H1 (cell line): ENCODE measurements at places on chromosomes 16 and 17. TPM values are rescaled to one million over a fixed set of nuclear protein-coding genes. Genes with fewer than 3 reads are reported as not detected.

- no peaks in the 10 kb centered on the region; the same call in 1 of the 2 replicates for H3K36me3 ChIP-seq
- DNase-seq, result peak; percentile 70
Measured at GRCh38 chr17:57106107-57106835, 21.2 kb downstream of the AKAP1 start.

DNA sequence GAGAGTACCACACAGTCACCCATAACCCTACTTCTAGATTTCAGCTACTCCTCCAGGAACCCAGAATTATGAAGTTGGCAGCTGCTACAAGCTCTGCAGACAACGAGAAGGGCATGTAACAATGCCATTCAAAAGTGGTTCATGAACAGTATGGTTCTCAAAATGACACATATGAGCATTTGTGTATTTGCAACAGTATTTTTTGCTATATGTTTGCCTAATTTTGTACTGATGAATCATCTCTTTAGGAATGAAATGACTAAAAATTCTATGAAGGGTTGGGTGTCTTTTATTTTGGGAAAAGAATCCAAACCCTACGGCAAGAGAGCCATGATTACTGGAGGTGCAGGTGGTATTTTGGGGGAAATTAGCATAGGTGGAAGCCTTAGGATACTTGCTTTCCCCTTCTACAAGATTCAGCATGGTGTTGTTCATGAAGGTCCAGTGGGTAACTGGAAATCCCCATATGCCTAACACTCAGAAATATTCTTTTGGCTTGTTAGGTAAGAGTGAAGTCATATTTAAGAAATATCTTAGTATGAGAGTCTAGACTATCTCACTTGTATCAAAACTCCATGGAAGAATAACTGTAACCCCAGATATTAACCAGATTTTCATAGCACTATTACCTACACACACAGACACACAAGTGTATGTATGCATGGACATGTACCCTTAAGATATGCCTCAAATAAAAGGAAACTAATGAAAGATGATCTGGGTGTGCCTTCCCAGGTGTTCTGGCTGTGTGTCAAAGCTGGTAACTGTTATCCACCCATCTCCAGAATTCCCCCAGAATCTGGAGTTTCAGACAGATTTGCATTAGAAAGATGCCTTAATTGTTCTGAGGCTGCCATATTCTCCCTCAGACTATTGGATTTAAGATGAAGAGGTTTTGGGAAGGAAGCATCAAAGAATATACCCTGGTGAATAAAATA lies 688.2 kb upstream of the SOX9 start:
- H3K36me3 ChIP-seq, result no peaks in the 10 kb centered on the region
- H3K4me1 ChIP-seq, result no peaks in the 10 kb centered on the region
- H3K27ac ChIP-seq, result no peak overlapping the region
- DNase-seq, result no peak

GRCh38 chr17:65156835-65157565 lies 19.8 kb downstream of the RGS9 start:
- no peak overlapping the region for H3K27ac ChIP-seq
- no peaks in the 10 kb centered on the region for H3K27me3 ChIP-seq
- H3K4me1 ChIP-seq, result no peaks in the 10 kb centered on the region; the same call in 1 of the 2 replicates
- no peak overlapping the region for H3K4me3 ChIP-seq

DNA sequence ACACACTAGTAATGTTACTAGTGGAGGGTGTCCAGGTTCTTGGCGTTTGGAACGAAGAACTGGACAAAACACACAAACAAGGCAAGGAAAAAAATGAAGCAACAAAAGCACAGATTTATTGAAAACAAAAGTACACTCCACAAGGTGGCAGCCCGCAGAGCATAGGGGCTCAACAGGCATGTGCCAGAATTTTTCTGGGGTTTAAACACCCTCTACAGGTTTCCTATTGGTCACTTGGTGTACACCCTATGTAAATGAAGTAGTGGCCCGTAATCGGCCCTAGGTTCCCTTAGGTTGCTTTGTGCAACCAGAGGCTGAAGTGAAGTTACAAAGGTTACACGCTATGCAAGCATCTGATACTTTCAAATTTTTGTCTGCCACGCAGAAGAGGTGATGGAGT lies 8.1 kb downstream of the OR2C1 start:
- no peaks in the 10 kb centered on the region for H3K27me3 ChIP-seq
- H3K4me1 ChIP-seq, result no peaks in the 10 kb centered on the region
- DNase-seq, result no peak
- no peak overlapping the region for H3K4me3 ChIP-seq

DNA sequence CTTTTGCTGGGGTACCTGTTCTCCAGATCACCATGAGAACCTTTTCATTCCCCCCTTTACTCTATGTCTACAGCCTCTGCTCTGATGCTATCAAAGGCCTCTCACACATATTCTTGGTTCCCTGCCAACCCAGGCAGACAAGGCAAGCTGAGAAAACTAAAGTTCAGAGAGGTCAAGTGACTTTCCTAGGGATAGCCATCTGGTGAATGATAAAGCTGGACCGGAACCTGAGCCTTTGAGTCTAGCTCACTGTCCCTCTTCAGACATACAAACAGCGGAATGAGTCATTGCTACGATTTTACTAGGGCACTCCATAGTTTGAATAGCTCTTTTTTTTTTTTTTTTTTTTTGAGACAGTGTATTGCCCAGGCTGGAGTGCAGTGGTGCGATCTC lies 73.3 kb downstream of the XYLT1 start:
- no peaks in the 10 kb centered on the region; the same call in 1 of the 2 replicates for H3K4me1 ChIP-seq
- no peak overlapping the region for H3K27ac ChIP-seq
- H3K4me3 ChIP-seq, result no peak overlapping the region
- DNase-seq, result no peak

DNA sequence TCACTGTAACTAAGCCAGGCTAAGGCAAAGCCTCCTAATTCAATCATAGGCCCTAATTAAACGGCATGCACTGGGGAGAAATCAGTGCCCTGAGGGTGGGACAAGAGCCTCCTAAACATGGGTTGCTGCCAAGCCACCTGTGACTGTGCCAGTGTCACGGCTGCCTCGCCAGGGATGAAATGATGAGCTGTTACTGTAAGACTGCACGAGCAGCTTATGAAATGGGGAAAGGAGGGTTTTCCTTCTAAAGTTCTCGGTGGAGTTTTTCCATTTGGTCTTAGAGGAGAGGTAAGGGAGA lies 12.7 kb downstream of the TMEM11 start:
- H3K27ac ChIP-seq, result no peak overlapping the region
- no peak overlapping the region for H3K4me3 ChIP-seq
- H3K27me3 ChIP-seq, result no peaks in the 10 kb centered on the region; the same call in 1 of the 2 replicates
- DNase-seq, result no peak

The KCNJ2 gene
- polyA plus RNA-seq, result 0.16 and 0.23 TPM in 2 replicates

The NPIPB8 gene
- polyA plus RNA-seq, result 0.05 and 0.09 TPM in 2 replicates

The OR1A1 gene
- not detected in 2 replicates for polyA plus RNA-seq

The TPSB2 gene
- 0.08 TPM in 1 of 2 replicates, not detected in the other for polyA plus RNA-seq

The ABI3 gene
- 2.5 and 3.6 TPM in 2 replicates for polyA plus RNA-seq
